ENCODE measurements at places on chromosomes 12 and 14.

- no peak for DNase-seq
Measured at GRCh38 chr12:47410383-47410782, 295.4 kb downstream of the RPAP3 start.

DNA sequence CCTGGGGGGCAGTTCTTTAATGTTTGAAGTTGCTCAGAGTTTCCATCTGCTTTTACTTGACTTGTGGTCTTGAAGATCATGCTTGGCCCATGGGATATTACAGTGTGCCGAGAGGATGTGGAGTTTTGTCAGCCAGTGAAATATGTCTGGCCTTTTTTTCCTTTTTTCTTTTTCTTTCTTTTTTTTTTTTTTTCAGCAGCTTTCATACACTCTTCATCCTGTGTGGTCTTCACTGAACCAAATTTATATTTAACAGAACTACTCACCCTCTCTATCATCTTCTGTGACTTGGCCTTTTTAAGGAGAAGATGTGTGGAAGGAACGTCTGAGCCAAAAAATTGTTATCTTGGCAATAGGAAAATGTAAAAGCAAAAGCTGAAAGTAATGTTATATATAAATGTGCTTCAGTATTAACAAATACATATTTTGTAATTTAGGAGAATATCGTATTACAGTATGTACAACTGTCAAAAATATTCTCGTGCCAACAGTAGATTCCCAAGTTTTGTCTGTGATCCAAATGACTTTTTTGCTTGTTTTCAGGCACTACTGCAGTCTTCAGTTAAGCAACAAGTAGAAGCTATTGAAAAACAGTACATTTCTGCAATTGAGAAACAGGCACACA lies 200.6 kb downstream of the CCDC91 start:
- no peak for DNase-seq

GRCh38 chr12:39047539-39048262 lies 142.3 kb upstream of the CPNE8 start:
- DNase-seq: no peak

DNA sequence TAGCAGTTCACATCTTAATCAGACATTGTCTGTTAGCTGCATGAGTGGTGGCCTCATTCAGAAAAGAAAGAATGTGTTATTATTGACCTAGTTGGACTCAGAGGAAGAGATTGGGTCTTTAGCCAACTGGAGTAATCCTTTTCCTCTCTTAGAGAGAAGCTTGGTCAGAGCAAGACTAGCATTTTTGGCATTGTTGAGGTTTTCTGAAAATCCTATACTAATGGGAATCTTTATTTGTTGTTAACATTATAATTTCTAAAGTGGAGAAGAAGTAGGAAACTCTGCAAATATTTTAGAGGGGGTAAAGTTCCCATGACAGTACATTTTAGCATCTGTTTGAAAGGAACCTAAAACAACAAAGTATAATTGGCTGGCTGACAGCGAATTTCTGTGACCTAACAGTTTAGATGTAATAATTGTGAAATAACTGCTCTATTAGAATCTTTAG lies 9.7 kb downstream of the TOX4 start:
- DNase-seq: no peak
